ENCODE measurements at places on chromosomes 7 and 10.
A peak's percentile ranks its signal among the peaks of the same experiment; 100 is the strongest.

GRCh38 chr7:123598657-123599056, 3.0 kb upstream of the ASB15 start:
- DNase-seq = no peak

DNA sequence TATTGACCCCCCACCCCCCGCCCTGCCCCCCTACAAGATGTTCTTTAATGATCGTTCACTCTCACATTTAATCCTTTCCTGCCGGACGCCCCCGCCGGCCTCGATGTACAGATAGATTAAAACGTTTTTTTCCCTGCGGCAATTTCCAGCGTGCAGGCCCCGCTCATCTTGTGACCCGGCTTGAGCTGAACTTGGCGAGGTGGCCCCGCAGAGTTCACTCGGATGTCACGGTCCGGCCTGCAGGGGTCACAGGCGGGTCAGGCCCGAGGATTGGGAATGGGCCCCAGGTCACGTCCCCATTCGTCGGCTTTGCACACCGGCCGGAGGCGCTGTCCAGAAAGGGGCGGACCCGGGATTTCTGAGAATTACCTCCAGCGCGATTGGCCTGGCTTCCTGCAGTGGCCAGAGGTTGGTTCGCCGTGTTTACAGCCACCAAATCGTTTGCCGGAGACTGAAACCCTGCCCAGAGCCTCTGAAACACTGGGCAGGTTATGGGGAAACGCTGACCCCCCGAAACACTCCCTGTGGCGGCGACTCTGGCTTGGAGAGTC, 1.9 kb upstream of the CYP26A1 start:
- DNase-seq = no peak

GRCh38 chr7:116630932-116631671, 40.9 kb upstream of the MET start:
- peak; percentile 29 for DNase-seq

- no peak for DNase-seq
Observed at GRCh38 chr10:51911723-51912122, 212.3 kb upstream of the CSTF2T start.

DNA sequence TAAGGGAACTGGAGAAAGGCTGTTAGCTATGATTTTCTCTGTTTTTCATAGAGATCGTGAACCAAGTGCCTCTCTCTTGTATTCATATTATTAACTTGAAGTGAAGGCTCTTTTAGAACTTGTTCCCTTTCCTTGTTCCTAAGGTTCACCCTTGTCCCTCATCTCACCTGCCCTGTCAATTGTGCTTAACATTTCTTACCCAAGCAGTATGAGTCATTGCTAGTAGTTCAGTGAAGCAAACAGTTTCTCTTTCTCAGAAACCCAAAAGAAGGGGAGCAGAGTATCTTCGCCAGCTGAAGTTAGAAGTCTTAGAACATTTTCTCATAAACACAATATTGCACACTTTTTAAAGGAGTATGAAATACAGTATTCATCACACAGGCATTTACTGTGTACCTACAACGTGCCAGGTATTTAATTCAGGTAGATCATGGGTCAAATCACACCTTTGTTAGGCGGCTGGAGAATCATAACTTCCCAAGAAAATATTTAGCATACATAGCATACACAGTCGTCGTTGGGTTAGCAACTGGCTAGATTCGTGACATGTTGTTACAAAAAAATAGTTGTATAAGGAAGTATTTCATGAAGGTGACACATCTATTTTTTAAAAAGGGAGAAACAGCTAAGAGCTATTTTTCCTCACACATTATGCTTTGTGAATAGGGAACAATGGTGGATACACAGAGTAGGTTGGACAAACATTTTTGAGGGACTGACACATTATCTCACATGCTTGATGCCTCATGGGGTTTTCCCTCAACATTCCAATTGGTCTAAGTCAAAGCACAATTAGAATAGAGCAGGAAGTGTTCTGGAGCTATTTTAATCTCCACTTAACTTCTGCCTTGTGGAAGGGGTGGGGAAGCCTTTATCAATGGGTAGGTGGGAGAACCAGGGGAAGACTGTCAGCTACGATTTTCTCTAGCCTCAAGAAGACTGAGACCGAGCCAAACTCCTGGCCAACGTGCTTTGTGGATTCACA, 13.2 kb downstream of the HDAC9 start:
- DNase-seq = no peak
